ENCODE measurements at places on chromosomes 2 and 18.

DNA sequence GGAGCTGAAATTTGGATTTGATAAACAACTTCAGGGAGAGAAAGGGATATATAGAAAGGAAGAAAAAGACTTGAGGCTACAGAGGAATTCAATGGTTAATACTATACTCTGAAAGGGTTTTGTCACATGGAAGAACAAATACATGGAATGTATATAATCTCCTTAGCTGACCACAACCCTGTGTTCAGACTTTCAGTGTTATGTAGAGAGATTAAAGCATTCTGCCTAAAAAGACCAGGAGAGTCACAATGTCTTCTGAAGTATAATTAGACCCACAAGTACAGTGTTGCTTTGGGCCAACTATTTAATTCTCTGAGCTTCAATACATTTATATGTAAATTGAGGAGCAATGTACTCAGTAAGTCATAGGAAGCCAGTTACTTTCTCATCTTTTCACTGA, 123.8 kb upstream of the FSHR start:
- DNase-seq, result no peak

DNA sequence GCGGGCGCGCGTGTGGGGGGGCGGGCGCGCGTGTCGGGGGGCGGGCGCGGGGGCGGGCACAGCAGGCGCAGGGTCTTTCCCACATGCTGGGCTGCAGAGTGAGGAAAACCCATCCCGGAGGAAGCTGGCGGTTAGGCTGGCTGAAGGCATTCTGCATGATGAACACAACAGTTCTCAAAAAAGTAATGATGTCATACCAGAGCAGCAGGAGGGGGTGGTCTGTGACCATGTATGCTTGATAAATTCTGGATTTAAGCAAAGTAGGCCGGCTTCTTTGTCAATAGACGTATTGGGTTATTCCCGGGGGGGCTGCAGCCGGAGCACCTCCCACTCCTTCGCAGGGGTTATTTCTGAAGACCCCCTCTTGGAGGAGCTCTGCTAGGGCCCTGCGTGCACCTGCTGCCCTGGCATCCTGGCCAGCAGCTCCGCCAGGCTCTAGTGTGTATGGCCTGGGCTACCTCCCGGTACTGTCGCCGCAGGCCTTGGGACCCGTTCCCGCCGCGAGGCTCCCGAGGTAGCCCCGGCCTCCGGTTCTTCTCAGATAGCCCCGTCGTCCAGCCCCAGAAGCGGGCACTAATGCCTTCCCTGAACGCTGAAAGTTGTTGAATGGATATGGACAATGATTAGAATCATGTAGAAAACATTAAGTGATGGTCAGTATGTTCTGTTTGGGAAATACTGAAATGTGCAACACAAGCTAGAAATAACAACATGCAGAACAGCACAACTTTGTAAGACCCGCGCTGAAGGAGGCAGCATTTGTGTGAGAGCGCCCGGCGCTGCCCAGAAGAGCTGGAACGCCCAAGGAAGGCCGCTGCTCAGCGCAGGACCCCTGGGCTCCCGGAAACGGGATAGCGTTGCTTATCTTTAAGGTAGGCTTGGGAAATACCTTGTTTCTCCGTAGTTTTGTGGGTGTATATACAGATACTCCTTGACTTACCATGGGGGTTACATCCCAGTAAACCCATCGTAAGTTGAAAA, 101.4 kb upstream of the RAB6C start:
- DNase-seq, result peak; percentile 75

- no peak for DNase-seq
These were observed 379.0 kb upstream of the GCFC2 start for GRCh38 chr2:76089683-76090082.

GRCh38 chr2:74525717-74526648, at the start of gene DQX1:
Gene DQX1 (minus strand): TSS chr2:74526231. CDS start chr2:74525729, 502 bp downstream.
- DNase-seq, result no peak

- no peak for DNase-seq
These were observed 1284.1 kb upstream of the NXPH2 start for GRCh38 chr2:140064243-140064642.

GRCh38 chr18:55605733-55606338, 17.8 kb upstream of the TCF4 start:
- no peak for DNase-seq

DNA sequence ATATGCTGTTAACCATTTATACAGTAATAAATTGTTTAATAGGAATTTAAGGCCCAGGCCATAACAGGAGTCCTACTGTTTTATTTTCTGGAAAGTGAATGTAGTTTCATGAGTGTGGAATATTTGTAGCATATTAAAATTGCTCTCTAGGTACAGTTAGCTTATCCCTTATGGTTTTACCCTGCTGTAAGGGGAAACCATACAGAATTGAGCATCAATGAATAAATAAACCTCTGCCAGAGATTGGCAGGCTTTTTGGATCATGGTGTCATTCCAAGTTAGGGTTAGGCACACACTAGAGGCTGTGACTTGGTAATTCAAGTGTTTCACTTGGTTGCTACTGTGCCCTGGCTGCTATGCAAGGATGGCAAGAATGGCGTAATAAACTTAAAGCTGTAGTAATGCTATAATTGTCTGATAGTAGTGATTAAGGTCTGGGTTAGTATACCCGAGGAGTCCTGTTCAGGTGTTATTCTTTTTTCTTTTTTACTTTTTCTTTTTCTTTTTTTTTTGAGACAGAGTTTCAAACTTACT, 30.4 kb downstream of the BMPR2 start:
- DNase-seq, result no peak

DNA sequence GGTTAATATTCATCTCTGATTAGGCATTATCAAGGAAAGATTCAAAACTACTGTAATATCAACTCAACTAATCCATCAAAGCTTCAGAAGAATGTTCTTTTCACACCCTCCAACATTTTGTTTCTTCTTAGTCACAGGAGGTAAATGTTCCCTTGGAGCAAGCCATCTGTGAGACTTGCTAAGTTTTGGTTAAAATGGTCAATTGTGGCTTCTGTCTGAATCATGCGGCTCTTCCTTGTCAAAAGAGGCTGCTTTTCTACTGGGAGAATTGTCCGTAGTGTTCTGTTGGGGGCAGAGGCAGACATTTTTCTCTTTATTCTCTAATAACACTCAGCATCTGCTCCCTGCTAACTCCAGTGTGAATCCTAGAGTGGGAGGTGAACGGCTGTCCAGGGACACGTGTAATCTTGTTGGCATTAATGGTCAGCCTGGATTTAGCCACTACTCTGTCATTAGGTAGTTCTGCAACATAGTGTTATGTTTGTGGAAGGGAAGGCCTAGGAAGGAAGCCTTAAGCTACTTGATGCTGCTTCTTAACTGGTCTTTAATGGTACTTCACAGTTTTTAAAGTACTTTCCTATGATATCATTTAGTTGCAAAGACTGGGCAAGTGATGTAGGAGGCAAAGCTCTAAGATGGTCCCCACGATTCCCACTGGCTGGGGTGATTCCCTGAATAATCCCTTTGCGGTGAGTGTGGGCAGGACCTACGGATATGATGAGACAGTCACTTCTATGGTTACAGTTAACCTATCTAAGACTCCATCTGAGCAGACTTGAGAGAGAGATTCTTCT, 22.6 kb upstream of the FAP start:
- no peak for DNase-seq

- no peak for DNase-seq
These were observed 11.6 kb downstream of the KLF11 start for GRCh38 chr2:10054976-10055375.

DNA sequence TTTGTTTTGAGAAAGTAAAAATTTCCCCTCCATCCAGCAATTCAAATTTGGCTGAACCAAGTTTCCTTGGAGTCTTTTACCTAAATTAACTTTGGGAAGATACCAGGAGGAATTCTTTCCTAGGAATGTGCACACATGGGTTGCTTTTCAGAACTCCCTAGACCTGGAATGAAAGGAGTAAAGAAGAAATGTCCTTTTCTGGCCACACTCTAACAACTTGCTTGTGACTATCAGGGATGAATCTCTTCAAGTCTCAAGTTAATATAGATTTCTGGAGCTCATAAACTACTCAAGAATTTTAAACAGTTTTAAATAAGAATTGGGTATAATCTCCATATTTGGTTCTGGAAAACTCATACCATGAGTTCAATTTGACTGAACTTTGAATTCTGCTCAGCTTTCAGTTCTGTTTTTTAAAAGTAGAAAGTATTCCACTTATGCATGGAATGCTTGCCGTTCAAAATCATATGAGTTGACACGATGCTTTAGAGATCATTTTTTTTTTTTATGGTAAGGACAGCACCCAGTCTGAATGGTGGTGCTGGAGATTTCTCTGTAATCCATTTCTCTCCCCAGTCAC, 7.7 kb downstream of the RASGRP3 start:
- DNase-seq, result no peak

GRCh38 chr2:237879058-237879430, 19.6 kb downstream of the RAMP1 start:
- DNase-seq, result peak; percentile 80

DNA sequence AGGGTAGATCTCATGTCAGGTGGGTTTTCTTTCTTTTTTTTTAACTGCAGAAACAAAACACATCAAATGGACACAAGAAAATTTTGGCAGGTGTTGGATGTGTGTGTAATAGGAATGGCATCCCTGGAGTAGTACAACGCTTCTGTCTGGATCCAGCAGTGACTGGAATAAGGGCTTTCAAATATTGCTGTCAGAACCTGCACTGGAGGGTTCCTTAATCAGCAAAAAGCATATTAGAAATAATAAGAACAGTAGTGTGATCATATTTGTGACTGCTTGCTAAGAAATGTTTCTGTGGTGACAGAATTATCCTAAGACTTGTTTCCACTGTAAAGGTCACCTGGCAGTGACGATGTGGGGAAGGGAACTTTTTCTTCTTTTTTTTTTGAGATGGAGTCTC, 30.8 kb downstream of the CREG2 start:
- DNase-seq, result no peak

GRCh38 chr18:62281684-62282083, 43.4 kb upstream of the TNFRSF11A start:
- DNase-seq, result no peak

GRCh38 chr2:29189052-29189451, 73.8 kb downstream of the CLIP4 start:
- DNase-seq, result no peak

DNA sequence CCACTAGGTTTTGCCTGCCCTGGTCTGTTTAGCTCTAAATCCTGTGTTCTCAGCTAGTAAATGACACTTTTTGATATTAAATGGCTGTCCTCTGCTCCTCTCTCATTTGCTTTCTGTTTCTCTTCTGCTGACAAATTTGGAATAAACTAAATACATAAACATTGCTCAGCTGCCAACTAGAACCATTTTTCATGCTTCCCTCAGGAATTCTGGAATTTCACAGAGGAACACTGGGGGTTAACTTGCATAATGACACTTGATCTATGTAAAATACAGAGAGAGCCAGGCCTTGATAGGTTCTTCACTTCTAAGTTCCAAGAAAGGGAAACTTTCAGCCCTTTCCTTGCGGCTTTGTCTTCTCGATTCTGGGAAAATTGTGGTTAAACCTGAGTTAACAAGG, 450.6 kb upstream of the ST6GAL2 start:
- DNase-seq, result peak; percentile 46

DNA sequence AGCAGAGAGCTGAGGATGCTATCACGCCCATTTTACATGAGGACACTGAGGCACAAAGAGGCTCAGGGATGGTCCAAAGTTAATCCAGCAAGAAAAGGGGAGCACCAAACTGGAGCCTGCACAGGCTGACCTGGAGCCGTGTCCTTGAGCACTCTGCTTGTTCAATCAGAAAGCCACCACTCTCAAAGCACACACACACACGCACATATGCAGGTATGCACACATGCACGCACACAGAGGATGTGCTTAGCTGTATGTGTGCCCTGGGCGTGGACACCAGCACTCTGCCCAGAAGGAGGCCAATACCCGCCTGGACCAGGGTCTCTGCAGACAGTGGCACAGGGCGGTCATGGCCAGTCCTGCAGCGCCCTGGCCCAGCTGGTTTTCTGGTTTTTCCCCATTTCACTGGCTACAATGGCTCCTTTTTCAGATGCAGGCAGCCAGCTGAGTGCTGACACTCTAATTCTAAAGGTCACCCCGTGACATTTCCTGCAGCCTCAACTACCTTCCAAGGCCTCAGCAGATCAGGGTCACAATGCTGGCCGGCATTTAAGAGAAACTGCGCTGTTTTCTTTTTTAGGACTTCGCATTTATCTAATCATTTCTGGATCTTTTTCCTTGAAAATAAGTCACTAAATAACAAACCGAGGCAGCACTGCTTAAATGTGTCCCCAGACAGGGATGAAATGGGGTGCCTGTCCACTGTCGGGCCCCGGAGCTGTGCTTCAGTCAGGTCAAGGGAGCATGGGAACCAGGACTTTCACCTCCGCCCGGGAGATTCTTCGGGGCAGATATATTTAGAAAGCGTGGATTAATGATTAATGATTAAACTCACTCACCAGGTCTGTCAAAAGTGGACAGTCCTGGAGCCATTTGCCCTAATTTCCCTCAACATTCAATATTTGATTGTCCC, 104.5 kb downstream of the HDAC4 start:
- DNase-seq, result no peak

GRCh38 chr18:67771271-67771670, 254.8 kb upstream of the DSEL start:
- DNase-seq, result no peak

GRCh38 chr2:174368691-174369090, 26.8 kb upstream of the SCRN3 start:
- DNase-seq, result no peak

- no peak for DNase-seq
These were observed 11.8 kb downstream of the PMAIP1 start for GRCh38 chr18:59911600-59911999.

DNA sequence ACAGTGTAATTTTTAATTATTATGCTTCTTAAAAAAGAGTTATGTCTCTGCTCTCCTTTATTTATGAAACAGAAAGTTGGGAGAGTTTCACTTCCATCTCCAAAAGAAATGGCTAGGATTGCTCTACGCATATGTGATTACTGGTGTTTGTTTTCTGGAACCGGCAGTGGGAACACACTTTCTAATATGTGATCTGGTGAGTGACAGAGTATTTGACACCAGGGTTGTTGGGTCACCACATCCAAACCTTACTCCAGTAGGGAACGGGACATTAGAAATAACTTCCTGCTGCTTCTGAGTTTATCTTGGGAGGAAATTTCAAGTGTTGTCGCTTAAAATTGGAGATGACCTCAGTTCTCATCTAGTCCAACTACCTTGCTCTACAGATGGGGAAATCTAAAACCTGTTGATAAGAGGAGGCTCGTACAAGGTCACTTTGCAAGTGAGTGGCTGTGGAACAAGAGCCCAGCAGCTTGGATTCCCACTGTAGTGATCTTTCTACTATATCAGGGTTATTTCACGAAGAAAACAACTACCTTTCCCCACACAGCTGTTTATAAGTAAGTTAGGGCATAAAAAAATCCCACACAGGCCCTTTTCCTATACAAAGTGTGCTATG, 108.5 kb downstream of the TTC32 start:
- peak; percentile 14 for DNase-seq

GRCh38 chr18:13221869-13222855, 3.6 kb downstream of the LDLRAD4 start:
- no peak for DNase-seq
